Type B pancreatic cell (in vitro differentiated cells): ENCODE measurements at places on chromosomes 6 and 20.

DNA sequence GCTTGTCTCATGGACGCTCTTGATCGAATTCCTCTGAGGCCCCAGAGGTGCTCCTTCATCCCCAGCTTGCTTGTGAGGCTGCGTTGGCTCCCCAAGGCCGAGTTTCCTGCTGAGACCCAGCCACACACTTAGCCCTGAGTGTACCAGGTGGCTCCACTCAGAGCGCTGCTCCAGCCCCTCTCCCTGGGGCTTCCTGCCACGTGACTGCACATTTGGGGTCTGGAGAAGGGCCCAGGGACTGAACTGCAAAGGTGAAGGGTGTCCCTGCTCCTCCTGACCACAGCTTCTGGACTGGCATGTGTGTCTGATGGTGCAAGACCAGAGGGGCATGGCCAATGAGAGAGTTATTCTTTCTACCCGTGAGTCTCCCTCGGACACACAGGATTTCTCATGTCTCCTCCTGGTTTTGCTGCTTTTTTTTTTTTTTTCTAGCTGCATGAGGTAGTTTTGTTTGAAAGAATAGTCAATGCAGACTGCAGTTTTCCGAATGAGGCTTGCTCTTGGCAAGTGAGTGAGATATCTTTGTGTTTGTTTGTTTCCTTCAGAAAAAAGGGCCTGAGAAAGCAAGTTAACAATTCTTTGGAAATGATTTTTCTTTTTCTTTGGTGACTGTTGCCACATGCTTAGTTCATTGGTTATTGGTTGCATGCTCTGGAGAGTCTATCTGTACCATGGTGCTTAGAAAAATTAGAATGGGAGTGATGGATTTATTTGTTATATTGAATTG, 3.1 kb upstream of the ZNF831 start:
- DNase-seq = no peak

DNA sequence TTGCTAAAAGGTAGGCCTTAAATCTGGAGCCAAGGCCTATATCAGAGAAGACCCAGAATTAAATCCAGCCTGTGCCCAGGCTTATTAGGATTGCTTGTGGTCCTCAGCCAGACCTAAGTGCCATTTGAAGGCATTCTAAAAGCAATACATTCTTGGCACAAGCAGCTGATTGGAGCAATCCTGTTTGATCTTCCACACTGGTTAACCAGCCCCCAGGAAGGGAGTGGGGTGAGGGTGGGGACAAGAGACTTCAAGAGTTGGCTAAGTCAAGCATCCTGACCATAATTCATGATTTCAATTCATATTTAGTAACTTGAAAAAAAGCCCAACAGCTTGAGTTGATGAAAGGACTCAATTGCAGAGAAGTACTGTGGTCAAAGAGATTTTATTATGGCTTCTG, 128.9 kb downstream of the KIF13A start:
- no peak for DNase-seq

GRCh38 chr20:51934301-51935002, 132.1 kb upstream of the SALL4 start:
- DNase-seq = no peak

DNA sequence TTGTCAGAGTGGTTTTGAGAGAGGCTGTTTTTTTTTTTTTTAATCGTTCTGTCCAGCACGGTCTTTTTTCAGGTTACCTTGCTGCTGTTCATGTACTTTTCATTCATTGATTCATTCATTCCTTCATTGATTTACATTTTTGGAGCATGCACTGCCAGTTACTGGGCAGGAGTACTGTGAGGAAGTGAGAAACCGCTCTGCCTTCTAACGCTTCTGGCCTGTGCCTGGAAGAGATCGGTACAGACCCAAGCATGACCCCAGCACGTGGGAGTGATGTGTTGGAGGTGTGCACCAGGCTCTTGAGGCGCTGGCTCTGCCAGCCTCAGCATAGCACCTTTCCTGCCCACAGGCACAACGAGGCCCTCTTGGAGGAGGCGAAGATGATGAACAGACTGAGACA, 9.1 kb downstream of the RIPK1 start:
- DNase-seq = no peak

DNA sequence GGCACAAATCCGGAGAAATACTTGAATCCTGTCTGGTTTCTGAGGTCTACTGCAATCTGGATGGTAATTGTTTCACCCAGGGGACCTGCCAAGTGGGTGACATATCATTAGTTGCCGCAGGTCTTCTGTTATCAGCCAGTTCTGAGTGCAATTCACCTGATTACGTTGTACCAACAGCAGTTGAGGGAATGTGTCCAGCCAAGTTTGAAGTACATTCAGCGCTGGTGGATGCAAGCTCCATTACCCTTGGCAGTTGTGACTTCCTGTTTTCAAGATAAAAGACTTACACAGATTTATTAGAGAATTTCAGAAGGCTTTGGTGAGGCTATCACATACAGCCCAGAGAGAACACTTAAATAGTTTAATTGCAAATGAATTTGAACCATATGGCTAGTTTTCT, 42.8 kb downstream of the FNDC1 start:
- DNase-seq = no peak

GRCh38 chr20:41623625-41624375, 5.6 kb upstream of the CHD6 start:
- DNase-seq = no peak
